Hippocampal formation (tissue), 2 donors: ENCODE measurements at places on chromosomes 1 and 21.

- no peak for DNase-seq
These were observed 11.7 kb downstream of the NES start for GRCh38 chr1:156665539-156665938.

DNA sequence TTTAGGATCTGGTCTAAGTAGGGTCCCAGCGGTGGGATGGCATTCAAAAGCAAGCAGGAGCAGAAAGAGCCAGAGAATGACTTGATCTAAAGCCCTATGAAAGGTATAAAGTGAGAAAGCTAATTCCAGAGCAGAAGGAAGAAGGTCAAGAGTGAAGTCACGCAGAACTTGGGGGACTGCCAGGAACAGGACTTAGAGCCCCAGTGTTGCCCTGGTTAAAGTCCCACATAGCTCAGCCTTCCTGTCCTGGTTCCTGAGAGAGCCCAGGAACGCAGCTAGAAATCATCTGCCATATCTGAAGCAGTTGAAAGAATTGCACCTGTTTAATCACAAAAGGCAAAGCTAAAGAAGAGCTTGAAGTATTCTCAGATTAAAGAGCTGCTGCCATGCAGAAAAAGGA is 160.6 kb upstream of the ATP1B1 start:
- no peak for DNase-seq

DNA sequence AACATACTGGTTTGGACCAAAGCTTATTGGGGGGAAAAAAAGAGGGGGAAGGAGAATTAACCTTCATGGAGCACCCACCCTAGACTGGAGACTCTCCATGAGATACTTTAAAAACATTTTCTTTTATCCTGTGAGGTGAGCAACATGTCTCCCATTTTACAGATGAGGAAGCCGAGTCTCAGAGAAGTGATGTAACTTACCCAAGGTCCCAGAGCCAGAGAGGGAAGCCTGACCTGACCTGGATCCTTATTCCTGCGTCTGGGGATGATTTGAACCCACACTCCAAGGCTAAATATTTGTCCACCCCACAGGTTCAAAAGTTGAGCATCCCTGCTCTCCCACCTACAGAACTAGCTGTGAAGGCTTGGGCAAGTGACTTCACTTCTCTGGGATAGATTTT is 137.9 kb upstream of the JUN start:
- DNase-seq = no peak

GRCh38 chr1:23522244-23522982 is 8.6 kb downstream of the E2F2 start:
- no peak for DNase-seq

DNA sequence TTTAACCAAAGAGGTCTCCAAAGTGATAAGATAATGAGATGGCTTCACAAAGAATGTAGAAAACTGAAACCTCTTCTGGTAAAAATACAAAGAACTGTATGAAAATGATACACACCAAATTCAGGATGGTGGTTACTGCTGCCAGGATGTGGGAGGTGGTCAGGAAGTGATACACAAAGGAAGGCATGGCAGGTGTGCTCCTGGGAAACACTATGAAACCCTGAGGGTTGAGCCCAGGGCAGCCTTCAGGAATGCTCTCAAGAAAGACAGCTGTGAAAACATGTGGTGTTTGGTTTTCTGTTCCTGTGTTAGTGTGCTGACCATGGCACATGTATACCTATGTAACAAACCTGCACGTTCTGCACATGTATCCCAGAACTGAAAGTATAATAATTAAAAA is 109.3 kb downstream of the NTNG1 start:
- DNase-seq = no peak

- DNase-seq = no peak
These were observed 651 bp upstream of the HPCA start for GRCh38 chr1:32885676-32886003.

DNA sequence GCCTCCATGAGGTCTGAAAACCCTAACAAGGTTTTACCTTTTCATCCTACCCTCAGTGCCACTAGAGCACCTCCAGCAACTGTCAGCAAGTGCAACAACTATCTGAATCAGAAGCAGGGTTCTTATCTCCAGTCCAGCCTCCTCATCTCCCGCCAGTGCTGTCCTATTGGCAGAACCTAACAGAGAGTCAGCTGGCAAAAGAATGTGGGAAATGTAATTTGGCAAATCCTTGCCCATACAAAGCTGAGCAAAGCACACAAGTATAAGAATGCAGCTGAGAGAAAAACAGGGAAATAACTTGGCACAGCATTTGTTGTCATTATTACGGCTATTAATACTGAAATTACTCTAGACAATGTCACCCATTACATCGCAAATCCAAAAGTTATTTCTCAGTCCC is 124.2 kb downstream of the ATP6V1G3 start:
- DNase-seq = no peak

- no peak for DNase-seq
These were observed 95.2 kb downstream of the NTPCR start for GRCh38 chr1:233045588-233045987.

DNA sequence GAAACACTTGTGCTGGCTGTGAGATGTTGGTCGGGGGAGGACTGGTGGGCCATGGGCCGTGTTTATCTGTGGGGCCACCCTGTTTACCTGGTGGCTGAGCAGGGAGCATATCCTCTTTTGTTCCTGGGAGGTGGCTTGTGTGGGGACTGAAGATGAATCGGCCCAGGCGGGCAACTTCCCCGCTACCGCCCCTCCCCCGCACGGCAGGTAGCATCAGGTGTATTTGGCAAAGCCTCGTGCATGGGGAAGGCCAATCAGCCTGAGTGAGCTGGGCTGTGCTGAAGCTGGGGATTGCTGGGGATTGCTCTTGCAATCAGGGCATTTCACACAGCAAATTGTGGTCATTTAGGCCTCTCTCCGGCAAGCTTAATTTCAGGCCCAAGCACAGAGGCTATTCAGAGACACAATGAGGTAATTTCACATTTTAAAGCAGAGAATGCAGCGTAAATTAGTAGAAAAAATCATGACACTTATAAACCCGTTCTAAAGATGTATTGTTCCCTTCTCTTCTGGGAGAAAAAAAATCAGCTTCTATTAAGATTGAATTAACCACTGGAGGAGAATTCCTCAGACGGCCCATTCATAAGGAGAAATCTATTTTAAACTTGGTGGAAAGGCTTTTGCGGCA is 197.7 kb upstream of the POU3F1 start:
- DNase-seq = no peak

- DNase-seq = no peak
These were observed 315.2 kb downstream of the AJAP1 start for GRCh38 chr1:4969556-4970129.

DNA sequence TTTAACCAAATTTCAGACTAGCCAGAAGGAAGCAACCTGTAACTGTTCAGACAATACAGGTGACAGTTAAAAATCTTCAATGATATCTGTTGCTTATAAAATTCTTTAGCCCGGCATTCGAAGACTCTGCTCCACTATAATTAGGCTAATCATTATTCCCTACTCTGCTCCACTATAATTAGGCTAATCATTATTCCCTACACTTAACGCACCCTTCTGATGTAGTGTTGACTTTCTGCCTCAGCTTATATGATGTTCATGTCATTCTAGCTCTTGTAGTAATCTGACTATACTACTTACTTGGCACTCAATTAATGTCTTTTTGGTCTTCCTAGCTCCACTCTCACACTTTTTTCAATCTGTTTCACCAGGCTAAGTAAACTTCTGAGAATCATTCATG is 13.3 kb downstream of the TESK2 start:
- DNase-seq = no peak

DNA sequence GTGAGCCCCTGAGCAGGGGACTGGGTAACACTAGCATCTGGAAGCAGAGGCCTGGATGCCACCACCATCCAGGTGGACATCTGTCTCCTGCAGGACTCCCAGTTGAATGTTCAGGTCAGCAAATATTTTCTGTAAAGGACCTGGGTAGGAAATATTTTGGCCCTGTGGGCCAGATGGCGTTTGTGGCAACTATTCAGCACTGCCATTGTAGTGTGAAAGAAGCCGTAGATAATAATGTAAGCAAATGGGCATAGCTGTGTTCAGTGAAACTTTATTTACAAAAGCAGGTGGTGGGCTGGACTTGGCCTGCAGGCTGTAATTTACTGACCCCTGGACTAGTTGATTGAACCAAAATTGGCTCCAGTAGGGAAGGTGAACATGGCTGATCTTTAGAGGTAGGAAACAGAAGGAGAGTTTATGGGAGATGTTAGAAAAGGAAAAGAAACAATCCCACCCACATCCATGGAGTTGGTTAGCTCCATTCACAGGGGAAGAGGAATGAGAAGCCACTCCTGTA is 20.0 kb upstream of the CD101 start:
- DNase-seq = no peak

DNA sequence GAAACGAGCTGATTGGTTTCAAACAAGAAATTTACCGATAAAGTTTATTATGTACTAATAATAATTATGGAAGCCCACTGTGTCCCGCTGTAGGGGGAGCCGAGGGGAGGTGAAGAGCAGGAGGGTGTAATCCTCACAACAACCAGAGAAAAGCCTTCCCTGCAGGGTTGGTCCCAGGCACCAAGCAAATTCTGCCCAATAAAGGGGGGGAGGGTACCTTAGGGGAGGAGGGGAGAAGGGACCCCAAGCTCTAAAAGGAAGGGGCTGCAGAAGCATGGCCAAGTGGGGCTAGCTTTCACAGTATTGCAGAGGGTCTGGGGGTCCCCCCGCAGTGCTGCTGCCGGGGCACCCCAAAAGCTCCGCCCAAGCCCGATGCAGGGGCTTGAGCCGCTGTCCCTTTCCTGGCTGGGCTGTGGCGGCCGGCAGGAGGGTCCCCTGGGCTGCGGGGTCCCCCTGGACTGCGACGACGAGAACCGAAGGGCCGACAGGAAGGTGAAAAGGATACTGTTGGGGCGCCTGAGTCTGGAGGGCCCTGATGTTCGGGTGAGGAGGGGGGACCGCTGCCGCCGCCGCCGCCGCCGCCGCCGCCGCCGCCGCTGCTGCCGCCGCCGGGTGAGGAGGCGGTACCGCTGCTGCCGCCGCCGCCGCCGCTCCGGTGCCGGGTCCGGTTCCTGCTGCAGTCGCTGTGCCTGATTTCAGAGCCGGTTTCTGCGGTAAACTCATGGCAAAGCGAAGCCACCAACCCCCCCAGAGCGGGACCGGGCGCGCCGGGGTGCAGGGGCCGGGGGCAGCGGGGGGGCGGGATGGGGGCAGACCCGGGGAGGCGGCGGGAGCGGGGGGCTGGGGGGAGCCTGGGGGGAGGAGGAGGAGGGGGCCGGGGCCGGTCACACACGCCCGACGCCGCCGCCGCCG is 771 bp downstream of the EIF4G3 start:
- peak; percentile 56 for DNase-seq

GRCh38 chr1:111198836-111199235 is 1.6 kb downstream of the DENND2D start:
- DNase-seq = no peak

DNA sequence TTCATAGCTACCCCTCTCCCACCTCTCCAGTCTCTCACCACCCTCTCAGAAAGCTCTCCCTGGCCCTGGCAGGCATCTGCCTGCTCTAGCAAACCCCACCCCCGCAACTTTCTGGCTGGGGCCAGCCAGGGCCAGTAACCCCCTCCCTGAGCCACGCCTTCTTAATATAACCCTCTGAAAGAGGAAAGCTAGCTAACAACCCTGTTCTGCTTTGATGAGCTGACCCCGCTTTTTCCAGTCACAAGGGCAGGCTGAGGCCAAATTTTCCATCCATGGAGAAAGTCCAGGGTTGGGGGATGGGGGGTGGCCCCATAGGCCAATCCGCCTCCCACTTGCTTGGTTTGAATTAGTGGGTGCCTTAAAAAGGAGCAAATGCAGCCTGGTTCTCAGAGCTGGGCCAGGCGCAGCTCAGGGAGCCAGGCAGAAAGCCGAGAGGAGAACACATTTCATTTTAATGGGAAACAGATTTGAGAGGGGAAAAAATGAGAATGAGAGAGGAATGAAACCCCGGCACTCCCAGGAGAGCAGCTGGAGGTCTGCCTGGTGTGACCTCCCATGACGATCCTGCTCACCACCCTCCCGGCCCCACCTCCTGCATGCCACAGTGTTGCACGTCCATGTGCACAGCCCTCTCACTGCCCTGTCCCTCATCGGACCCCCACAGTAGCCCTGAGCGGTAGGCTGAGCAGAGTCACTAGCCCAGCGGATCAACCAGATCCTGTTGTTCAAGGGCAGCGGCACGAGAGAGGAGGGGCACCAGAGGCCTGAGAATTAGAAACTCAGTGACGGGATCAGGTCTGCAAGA is 62.3 kb downstream of the OPTC start:
- DNase-seq = no peak

GRCh38 chr1:179253286-179253972 is 24.0 kb upstream of the ABL2 start:
- DNase-seq = no peak

- DNase-seq = no peak
These were observed 34.4 kb upstream of the HFM1 start for GRCh38 chr1:91439016-91439415.

DNA sequence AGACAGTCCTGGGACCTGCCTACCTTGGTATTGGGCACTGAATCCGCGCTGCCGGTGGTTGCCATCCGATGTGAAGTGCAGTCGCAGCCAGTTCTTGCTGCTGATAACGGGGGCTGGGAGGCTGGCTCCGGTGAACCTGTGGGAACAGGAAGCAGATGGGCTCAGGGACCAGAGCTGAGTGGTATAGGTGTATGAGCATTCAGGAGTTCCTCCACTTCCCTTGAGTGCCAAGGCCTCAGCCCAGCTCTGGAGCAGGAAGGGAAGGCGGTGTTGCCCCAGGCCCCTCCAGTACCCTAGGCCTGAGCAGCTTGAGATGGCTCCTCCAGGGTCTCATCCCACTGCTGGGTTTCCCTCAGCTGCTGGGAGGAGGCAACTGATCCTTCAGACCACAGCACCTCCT is 17.0 kb upstream of the HMGB4 start:
- no peak for DNase-seq

DNA sequence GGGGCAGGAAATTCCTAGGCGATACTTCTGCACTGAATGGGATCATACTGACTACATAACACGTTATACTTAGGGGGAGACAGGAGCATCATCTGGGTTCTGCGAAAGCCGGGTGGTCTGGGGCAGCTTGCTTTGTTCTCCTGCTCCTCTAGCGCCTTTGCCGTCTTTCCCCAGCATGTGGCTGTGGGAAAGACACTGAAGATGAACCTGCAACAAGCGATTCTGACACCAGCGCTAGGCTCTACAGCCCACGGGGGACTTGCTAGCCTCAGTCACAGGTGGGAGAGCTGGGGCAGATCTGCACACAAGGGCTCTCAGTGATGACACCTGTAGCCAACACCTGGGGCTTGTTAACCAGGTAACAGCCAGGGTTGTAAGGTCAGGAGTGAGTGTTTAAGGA is 51.8 kb downstream of the CD46 start:
- no peak for DNase-seq

GRCh38 chr1:940107-941014 is 16.6 kb downstream of the SAMD11 start:
- peak; percentile 15 for DNase-seq
